DMS79 (cell line): ENCODE measurements at places on chromosomes 2 and 18.

DNA sequence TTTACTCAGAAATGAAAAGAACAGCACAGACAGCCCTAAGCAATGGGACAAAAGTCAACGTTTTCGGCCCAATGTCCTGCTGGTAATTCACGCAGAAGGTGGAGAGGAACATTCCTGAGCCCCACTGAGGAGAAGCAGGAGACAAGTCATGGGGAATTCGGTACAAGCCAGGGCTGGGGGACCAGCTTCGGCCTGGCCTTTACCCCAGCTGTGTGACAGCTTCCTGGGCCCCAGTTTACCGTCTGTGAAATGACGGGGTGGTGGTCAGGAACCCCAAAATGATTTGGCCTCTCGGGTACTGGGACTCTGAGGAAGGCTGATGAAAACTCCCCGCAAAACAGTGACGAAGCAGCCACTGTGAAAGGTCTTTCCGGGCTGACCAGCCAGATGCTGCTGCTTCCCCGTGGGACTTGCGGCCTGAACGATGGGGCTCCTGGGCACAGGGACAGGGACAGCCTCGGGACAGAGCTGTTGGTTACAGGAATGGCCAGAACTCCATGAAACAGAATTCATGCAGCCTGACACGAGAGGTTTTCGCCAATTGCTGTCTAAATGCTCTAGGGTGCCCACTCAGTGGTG is 21.6 kb downstream of the KIF1A start:
- DNase-seq = no peak

DNA sequence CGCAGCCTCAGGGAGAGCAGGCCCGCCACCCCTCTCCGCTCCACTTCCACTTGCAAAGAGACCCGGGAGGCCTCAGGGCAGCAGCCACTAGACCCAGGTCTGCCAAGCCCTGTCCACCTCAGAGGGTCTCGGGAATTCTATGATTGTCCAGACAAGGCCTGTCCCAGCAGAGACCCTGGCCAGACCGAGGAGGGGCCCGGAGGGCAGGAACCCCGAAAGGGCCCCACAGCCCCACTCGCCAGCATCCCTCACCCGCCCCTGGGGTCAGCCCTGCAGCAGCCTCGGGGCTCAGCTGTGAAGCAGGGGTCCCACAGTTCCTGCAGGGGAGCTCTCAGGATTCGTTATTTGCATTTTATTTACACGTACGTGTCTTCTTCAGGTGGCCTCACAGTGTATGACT is 269.5 kb downstream of the EIPR1 start:
- no peak for DNase-seq

GRCh38 chr2:235553696-235554100 is 59.9 kb downstream of the AGAP1 start:
- DNase-seq = no peak

- DNase-seq = no peak
These were observed 1.2 kb downstream of the IMMT start for GRCh38 chr2:86193901-86194567.

GRCh38 chr2:54663424-54664030 is 59.9 kb upstream of the EML6 start:
- no peak for DNase-seq

DNA sequence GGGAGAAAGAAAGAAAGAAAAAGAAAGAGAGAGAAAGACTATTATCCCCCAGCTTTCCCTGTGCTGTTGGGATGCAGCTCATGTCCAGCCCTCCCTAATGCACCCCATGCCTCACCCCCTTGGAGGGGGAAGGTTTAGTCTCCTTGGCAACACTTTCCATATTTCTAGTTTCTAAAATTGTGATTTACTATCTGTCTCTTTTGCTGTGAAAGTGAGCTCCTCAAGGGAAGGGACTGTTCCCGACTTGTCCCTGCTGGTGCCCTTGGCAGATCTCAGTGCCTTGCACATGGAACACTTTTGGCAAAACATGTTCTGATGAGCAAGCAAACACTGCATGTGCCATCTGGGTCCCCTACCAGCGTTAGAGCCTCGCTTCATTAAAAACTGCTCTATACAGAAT is 11.7 kb upstream of the NAPG start:
- DNase-seq = no peak

DNA sequence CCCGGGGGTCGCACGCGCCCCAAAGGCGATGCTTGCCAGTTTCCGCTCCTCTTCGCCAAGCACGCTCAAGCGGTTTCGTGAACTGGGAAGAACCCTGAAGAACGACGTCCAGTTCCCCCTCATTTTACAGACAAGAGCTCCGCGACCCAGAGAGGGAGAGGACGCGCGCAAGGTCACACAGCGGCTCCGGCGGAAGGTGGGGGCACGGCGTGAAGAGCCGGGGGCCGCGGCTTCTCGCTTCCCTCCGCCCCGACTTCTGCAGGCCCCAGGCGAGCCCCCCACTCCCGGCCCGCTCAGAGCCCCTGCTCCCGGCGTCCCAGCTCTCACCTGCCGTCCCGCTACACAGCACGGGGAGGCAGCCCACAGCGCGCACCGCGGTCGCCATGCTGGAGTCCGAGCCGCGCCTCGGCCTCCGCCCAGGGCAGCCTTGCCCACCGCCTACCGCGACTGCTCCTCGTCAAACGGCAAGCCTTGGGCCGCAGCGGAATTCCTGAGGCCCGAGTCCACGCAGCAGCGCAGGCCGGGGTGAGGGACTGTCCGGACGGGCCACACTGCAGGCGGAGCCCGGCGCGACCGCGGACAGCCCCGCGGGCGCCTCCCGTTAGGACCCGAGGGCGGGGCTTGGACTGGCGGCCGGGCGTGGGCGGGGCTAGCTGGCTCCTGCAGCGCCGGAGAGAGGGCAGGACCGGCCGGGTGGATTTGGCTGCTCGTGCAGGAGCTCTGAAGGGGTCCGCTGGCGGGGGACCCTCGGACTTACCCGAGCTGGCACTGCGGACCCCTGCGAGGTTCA is at the start of gene MRPS5:
MRPS5 (minus strand) TSS at position 402 of the 790 bp plus-strand sequence; CDS start at position 385, 17 bp downstream.
- DNase-seq = peak; percentile 49

DNA sequence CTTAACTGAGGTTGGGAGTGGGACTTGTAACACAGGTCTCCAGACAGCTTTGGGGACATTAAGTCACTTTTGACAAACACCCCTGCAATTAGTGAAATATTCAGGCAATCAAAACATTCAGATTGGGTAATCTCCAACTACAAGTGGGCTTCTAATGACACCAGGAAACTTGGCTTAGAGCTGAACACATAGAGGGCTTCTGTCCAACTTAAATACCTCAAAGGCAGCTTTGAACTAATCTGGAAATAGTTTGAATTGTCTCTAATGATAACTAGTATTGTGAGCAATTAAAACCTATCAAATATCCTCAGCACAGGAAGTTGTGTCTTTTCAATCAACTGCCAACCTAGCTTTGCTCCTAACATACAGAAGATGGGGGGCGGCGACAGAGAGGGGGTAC is 5.1 kb upstream of the ASPRV1 start:
- no peak for DNase-seq

- no peak for DNase-seq
These were observed 69.5 kb downstream of the ARL4C start for GRCh38 chr2:234427081-234428061.

DNA sequence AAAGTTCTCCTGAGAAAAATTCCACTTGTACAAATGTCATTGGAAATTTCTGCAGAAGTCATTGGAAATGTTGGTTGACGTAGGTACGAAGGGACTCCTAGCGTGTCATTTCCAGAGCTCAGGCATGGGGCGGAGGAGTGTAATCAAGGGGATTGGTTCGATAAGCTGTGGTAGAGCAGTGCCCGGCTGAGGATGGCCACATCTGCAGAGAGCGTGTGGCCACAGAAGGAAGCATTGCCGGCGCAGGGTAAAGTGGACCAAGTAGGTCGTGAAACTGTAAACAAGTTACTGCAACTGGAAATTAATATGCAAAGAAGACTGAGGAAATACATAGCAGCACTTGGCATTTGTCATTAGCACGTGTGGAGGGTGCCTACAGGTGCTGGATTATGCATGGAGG is 101.8 kb downstream of the DGKD start:
- DNase-seq = no peak

GRCh38 chr2:217479566-217479965 is 523.2 kb downstream of the TNS1 start:
- no peak for DNase-seq

DNA sequence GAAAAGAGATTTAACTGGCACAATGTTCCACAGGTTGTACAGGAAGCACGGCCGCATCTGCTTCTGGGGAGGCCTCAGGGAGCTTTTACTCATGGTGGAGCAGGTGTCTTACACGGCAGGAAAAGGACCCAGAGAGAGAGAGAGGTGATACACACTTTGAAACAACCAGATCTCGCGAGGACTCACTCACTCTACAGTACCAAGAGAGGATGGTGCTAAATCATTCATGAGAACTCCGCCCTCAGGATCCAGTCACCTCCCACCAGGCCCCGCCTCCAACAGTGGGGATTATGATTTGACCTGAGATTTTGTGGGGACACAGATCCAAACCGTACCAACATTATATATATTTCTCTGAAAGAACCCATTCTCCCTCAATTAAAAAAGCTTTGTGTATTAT is 79.7 kb upstream of the DOCK10 start:
- no peak for DNase-seq

GRCh38 chr2:73202156-73203054 is at the start of gene NOTO:
Gene NOTO (plus strand): TSS chr2:73202574. CDS start chr2:73202667, 93 bp downstream.
- DNase-seq = no peak

- DNase-seq = peak; percentile 55
These were observed 46.1 kb upstream of the PTMA start for GRCh38 chr2:231662028-231662810.
